HuH-7.5 (cell line): ENCODE measurements at places on chromosomes 5 and 9.

- no peak for DNase-seq
These were observed 613.2 kb downstream of the ISL1 start for GRCh38 chr5:51996356-51996861.

DNA sequence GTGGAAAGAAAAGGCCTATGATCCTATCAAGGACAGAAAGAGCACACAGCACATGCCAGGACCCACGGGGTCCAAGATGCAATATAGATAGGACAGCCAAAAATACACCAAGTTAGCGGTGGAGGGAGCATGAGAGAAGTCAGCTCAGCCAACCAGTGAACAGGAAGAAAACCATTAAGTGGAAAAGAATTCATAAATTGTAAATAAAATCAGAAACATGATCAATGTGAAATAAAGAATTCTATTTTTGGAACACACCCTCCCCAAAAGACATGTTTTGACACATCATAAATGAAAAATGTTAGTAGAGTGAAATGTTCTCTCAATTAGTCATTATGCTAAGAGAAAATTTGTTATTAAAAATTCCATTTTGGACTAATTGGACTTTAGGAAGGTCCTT is 35.6 kb downstream of the ATPSCKMT start:
- DNase-seq: no peak

DNA sequence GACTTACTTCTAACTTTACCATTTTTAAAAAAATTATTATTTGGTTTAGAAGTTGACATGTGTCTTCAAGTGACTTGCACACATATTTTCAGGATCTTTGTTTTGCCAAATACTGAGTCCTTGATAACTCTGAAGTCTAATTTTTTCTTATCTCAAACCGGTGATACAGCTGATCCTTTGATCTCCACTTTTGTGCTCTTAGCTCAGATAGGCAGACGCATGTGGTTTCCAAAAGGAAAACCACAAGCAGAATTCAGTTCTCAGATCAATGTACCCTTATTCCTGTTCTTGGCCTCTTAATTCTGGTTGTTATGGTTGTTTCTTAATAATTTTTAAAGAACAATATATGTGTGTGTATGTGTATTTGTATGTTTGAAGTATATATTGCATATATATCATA is 238.3 kb upstream of the EDIL3 start:
- no peak for DNase-seq

DNA sequence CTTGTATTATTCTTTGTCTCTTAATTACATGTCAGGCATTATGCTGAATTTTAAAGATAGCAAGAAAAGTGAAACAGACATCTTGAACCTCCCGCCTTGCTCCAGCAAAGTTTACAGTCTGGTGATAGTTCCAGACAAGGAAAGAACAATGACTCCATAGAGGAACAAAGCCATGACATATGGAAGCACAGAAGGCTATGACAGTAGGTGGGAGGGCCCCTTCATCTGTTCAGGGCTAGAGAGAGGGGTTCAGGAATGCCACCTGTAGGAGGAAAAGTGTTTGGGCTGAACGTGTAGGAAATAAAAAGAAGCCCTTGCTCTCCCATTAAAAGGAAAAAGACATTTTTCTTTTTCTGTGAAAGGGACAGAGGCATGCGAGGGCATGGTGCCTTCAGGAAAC is 315.6 kb downstream of the TRIM32 start:
- DNase-seq: no peak

GRCh38 chr9:133512253-133513213 is 12.2 kb downstream of the MYMK start:
- DNase-seq: no peak

DNA sequence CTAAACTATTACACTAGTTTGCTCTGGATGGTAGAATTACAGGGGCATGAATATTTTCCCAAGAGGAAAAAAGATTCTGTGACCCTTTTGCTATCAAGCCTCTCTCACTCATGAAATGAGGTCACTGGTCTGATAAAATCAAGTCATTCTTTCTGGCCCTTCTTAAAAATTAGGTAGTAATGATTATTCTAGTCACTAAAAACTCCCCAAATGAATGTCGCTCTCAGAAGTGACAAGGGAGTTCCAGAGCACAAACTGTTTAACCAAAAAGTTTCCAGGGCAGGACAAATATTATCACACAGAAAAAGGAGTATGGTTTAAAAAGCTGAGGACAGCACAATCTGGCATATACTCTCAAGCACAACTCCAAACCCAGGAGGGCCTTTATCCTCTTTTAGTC is 12.5 kb downstream of the ERMP1 start:
- no peak for DNase-seq

DNA sequence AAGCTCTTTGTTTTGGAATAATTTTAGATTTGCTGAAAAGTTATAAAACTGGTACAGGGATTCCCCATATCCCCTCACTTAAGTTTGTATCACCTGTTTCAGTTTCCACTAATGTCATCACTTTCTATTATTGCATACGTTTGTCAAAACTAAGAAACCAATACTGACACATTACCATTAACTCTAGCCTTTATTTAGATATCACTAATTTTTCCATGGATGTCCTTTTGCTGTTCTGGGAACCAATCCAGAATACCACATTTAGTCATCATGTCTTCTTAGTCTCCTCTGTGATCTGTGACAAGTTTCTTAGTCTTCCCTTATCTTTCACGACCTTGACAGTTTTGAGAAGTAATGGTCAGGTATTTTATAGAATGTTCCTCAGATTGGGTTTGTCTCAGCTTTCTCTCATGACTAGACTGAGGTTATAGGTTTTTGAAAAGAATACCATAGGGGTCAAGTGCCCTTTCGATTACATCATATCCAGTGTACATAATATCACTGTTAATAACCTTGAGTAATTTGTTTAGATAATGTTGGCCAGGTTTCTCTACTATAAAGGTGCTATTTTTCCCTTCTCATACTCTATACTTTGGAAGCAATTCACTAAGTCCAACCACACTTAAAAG is 51.9 kb upstream of the NMUR2 start:
- DNase-seq: no peak

DNA sequence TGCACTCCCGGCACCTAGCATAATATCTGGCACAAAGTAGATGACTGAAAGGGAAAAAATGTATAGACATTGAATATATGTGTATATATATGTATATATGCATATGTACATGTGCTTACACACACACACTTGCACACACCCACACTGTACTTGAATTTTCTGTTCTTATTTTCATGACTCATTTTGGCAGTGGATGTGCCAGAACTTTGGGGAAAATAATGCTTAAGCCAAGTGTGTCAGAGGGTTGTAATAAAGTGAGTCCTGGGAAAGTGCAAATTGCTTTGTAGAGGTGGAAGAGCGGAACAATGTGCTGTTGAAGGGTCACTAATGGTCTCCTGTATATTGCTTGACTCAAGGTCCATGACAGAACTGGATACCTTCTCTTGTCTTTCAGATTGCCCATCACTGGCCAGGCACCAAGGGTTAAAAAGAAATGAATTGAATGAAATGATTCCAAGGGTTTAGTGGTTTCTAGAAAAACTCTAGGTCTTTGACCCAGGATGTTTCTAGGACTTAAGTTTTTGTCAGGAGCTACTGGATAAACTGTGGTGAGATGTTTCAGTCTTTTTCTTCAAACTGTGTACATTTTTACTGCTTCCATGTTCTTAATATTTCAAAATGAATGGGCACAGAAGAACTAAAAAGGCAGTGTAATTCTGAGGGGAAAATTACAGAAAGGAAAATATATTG is 129.9 kb upstream of the MOCS2 start:
- no peak for DNase-seq

DNA sequence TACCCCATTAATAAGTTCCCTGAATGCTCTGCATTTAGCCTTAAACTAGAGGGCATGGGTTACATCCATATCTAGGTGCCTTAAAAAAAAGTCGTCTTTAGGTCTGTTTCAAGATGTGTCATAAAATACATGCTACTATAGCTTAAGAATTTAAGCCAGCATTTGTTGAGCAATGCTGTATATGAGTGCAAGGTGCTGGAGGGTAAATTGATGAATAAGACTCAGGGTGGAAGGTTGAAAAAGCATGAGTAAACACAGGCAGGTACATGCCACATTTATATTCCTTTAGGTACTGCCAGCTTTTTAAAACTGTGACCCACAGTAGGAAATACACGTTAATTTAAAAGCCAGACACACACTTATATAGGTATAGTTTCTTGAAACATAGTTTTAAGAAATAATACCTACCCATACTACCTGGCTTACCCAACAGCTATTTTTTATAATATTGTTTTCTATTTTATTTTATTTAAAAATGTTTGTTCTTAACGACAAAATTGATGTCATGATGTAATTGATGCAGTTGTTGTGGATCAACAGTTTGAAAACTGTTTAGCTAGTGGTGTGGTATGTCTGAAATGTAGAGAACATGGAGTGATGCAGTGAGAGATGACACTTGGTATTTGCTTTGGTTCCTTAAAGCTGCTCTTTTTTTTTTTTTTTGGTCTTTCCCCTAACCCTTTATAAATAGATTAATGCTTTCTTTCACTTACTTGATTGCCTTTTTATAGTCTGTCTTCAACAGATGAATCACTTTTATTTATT is 3.9 kb downstream of the HMGCR start:
- no peak for DNase-seq

GRCh38 chr9:134851020-134851419 is 29.6 kb upstream of the FCN2 start:
- no peak for DNase-seq

- DNase-seq: no peak
These were observed 51.1 kb downstream of the CCDC192 start for GRCh38 chr5:127754259-127754658.
